ENCODE measurements at places on chromosomes 13 and 19.
A peak's percentile ranks its signal among the peaks of the same experiment; 100 is the strongest.

GRCh38 chr19:15358918-15359317 is 20.7 kb downstream of the AKAP8 start:
- DNase-seq: no peak

DNA sequence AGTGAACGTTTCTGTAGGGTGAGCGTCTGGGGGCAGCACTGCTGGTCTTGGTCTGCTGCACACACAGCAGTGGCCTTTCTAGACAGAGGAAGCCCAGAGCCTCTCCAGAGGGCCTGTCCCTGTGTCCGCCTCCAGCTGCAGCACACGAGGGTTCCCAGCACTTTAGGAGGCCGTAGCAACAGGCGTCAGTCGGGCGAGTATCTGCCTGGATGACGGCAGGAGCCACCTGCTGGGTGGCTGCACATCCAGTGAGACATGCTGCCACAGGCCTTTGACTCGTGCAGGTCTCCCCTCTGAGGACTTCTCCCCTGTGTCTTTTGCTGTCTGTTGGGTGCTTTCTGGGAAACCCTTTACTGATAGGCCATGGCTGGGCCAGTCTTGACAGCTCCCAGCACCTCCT is 22.1 kb downstream of the AP2A1 start:
- no peak for DNase-seq

- no peak for DNase-seq
Measured at GRCh38 chr13:48641404-48641803, 12.3 kb upstream of the CYSLTR2 start.

GRCh38 chr19:43618921-43619261 is 538 bp downstream of the ZNF428 start:
- DNase-seq: peak; percentile 94

- peak; percentile 1 for DNase-seq
Measured at GRCh38 chr13:88565566-88565965, 894.4 kb downstream of the SLITRK5 start.

DNA sequence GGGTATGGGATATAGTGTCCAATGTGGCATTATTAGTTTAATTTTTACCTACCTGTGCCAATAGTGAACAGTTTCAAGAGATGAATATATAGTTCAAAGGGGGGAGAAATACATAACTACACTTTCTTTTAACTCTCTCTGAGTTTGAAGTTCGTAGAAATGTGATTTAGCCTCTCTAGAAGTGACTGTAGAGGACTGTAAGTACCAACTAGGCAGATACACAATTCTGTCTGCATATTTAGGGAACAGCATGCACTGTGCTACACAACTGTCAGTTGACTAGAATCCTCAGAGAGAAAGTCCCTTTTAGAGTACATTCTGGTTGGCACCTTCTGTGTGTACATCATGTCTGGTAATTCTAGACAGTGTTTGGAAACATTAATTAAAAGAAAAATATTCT is 17.5 kb upstream of the ZNF90 start:
- DNase-seq: no peak

DNA sequence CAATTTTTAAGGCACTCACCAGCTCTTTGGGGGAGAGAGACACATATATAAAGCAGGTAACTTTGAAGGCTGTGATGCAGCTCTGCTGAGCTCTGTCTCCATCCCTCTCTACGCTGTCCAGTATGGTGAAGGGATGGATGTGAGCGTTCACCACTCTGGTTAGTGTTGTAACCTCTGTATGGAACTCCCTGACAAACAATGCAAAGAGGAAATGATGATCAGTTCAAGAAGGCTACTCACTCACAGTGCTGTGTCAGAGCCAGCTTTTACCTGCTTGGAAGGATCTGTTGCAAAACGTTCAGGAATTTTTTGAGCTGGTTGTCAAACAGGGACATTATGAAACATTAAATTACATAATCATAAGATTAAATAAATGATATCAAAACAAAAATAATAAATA is 90.8 kb upstream of the SLC10A2 start:
- no peak for DNase-seq

GRCh38 chr19:58034477-58034793 is 610 bp downstream of the ZSCAN1 start:
- DNase-seq: peak; percentile 69

- DNase-seq: peak; percentile 99
Measured at GRCh38 chr19:38402967-38403674, at the start of gene FAM98C. FAM98C (plus strand) TSS chr19:38403093; CDS start chr19:38403154, 61 bp downstream.

- DNase-seq: peak; percentile 28
Measured at GRCh38 chr13:109180905-109181425, 551.6 kb downstream of the MYO16 start.

- no peak for DNase-seq
Measured at GRCh38 chr13:49567491-49567890, 17.9 kb downstream of the RCBTB1 start.

DNA sequence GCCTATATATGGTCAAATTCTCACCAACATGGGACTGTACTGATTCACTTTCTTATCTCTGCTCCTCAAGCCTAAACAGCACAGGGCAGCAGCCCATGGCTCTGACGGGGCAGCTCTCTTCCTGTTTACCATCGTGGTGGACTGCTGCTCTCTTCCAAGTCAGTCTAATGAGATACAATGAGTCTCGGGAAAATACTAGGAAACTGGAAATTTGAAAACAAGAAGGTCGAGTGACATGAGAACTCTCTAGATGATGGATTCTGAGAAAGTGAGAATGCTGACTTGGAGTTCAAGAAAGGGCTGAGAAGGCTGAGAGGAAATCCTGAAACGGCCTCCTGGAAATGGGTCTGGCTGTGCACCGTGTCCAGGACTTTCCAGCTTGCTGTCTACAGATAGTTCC is 122.8 kb upstream of the ARGLU1 start:
- no peak for DNase-seq

DNA sequence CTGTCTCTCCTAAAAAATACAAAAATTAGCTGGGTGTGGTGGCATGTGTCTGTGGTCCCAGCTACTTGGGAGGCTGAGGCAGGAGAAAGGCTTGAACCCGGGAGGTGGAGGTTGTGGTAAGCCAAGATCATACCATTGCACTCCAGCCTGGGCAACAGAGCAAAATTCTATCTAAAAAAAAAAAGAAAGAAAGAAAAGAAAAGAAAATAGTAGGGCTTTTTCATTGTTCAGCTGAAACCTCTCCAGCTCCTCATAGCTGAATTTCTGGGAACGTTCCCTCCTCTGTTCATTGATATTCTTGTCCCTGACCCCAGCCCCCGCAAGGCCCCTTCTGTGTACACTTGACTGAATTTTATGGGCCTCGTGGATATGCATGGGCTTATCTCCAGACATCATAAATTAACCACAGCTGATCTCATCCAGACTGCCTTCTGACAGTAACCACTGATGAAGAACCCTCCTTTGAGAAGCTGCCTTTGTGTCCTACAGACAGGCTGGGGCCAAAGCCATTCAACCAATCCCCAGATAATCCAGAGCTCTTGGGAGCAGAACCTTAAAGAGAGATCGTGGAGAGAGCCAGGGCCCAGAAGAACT is at the start of gene ELSPBP1:
Gene ELSPBP1 (plus strand): TSS at position 424 of the 594 bp plus-strand sequence. CDS start 14,036 bp downstream, outside the sequence.
- DNase-seq: no peak

DNA sequence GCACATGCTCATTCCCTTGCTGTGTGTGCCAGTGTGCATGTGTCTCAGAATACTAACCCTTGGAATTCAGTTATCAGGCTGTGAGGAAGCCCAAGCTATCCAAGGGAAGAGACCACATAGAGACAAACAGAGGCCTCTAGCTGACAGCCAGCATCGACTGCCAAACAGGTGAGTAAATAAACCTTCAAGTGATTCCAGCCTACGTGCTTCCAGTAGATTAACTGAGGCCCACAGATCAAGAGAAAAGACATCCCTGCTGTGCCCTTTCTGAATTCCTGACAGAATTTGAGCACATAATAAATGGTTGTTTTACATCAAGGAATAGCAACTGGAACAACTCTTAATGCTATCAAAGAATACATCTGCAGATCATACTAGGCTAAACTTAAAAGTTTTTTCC is 17.5 kb downstream of the ZC3H13 start:
- no peak for DNase-seq

- no peak for DNase-seq
Measured at GRCh38 chr13:62432295-62432694, 1016.6 kb upstream of the PCDH20 start.

DNA sequence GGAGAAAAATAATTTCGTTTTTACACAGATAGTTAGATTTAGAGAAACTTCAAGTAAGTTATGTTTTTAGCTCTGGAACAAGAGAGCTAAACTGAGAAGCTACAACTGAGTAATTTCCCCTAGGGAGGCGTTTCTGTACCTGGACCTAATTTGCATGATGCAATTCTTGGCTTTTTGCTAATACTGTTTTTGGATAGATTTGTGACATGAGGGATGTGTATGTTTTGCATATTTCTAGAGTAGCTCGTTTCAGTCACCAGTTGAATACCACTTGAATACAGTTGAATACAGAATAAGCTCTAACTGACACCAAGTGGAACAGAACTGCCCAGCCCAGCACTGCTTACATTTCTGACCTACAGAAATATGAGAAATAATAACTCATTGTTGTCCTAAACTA is 1227.9 kb upstream of the SPRY2 start:
- DNase-seq: no peak

- DNase-seq: no peak
Measured at GRCh38 chr13:65679240-65679639, 1550.9 kb downstream of the PCDH9 start.

- DNase-seq: peak; percentile 87
Measured at GRCh38 chr19:11560404-11561051, 1.5 kb upstream of the ELOF1 start.

GRCh38 chr13:97267418-97268059 is 45.4 kb downstream of the MBNL2 start:
- DNase-seq: no peak

DNA sequence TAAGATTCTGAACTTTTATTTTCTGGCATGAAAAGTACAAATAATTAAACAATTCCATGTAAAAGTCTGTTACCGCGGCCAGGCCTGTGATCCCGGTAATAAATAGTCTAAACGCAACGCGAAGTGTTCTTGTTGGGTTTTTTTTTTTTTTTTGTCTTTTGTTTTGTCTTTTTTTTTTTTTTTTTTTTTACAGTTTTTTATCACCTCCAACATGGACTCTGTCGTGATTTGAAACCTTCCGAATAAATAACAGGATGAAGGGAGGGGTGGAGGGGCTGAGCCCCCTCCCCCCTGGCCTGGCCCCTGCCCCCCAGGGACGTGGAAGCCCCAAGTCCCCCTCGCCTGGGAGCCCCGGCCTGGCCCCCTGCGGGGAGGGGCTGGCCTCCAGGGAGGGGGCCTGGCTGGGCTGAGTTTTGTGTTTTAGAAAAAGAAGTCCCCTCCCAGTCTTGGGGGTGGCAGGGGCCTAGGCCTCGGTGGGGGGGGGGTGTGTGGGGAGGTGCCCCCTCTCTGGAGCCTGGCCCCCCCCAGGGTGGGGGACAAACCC is 16.0 kb downstream of the PRKCSH start:
- DNase-seq: no peak

GRCh38 chr13:94006296-94006695 is 473.2 kb downstream of the DCT start:
- no peak for DNase-seq

GRCh38 chr19:2302319-2303210 is 5.4 kb downstream of the LINGO3 start:
- peak; percentile 92 for DNase-seq

GRCh38 chr13:50474088-50474662 is 369.3 kb downstream of the DLEU7 start:
- DNase-seq: no peak

- no peak for DNase-seq
Measured at GRCh38 chr19:42196011-42197001, 21.2 kb downstream of the DEDD2 start.

GRCh38 chr19:18437491-18438330 is at the start of gene ISYNA1:
ISYNA1 (minus strand) TSS chr19:18438133; CDS start chr19:18437979, 154 bp downstream.
- DNase-seq: peak; percentile 86

GRCh38 chr13:94063096-94063495 is 416.4 kb downstream of the DCT start:
- DNase-seq: peak; percentile 58

DNA sequence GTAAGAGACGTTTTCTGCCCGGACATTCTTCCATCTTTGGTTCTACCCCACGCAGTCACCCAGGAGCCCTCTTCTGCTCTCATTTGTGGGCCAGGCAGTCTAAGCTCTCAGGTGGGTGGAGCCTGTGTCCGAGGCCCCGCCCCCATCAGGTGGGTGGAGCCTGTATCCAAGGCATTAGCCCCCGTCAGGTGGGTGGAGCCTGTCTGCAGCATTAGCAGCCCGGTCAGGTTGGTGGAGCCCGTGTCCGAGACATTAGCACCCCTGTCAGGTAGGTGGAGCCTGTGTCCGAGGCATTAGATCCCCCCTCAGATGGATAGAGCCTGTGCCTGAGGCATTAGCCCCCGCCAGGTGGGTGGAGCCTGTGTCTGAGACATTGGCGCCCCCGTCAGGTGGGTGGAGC is 45.5 kb upstream of the C13orf46 start:
- DNase-seq: no peak

- no peak for DNase-seq
Measured at GRCh38 chr13:109401891-109402290, 384.5 kb downstream of the IRS2 start.

GRCh38 chr19:35265126-35265899 is 3.4 kb upstream of the USF2 start:
- no peak for DNase-seq

GRCh38 chr19:3045191-3045590 is 16.1 kb upstream of the TLE2 start:
- DNase-seq: no peak

- no peak for DNase-seq
Measured at GRCh38 chr13:52419080-52419479, 13.1 kb upstream of the THSD1 start.

DNA sequence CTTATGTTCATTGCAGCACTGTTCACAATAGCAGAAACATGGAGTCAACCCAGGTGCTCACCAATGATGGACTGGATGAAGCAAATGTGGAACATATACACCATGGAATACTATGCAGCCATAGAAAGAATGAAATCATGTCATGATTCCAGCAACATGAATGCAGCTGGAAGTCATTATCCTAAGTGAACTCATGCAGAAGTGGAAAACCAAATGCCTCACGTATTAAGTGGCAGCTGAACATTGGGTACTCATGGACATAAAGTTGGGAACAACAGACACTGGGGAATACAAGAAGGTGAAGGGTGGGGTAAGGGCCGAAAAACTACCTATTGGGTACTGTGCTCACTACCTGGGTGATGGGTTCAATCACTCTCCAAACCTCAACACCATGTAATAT is 915.9 kb downstream of the UQCRFS1 start:
- DNase-seq: no peak

- no peak for DNase-seq
Measured at GRCh38 chr19:17321655-17322489, 12.5 kb downstream of the DDA1 start.

DNA sequence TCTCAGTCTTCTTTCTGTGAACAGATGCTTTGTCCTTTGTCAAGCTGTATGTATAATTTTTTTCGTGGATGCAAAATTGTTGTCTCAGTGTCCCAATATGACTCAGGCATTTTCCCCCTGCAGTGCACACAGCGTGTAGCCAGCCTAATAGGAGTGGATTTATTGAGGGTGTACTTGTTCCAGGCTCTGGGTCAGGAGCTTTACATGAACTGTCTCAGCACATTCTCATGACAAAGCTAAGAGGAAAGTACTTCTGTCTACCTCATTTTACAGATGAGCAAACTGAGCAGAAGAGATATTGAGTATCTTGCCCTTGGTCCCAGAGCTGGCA is 50.8 kb downstream of the STK24 start:
- no peak for DNase-seq

GRCh38 chr19:17058236-17058635 is 17.0 kb downstream of the HAUS8 start:
- peak; percentile 49 for DNase-seq

Data from eye (tissue), 1 donor.